ENCODE measurements at places on chromosomes 5 and 9.

DNA sequence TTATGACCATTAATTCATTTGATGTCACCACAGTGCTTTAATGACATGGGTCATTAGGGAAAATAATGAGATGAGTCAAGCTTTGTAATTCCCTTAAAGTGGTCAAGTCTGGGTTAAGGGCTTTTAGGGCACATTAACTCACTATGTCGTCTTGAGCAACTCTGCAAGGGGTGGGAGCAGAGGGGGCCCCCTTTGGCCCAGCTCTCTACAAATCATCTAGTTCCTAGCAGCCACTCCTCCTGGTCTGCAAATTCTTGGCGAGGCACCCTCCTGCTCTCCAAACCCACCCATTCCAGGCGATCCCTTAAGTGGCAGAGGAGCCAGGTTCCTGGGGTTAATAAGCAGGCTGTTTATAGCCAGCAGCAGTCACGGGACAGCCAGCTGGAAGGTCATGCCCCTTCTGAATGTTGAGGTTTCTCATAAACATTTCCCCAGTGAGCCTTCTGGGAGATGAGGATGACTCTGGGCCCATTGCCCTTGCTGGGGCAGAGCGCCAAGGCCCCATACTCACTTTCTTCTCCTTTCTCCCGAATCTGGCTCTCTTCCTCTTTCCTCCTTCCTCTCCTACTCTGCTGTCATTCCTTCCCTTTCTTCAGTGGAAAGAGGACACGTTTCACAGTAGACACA is 14.3 kb upstream of the GPX3 start:
- no peak for DNase-seq

DNA sequence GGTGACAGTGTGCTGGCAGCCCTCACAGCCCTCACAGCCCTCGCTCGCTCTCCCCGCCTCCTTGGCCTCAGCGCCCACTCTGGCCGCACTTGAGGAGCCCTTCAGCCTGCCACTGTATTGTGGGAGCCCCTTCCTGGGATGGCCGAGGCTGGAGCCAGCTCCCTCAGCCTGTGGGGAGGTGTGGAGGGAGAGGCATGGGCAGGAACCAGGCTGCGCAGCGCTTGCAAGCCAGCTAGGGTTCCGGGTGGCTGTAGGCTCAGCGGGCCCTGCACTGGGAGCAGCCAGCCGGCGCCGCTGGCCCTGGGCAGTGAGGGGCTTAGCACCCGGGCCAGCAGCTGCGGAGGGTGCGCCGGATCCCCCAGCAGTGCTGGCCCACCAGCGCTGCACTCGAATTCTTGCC is 177.0 kb downstream of the MSX2 start:
- no peak for DNase-seq

DNA sequence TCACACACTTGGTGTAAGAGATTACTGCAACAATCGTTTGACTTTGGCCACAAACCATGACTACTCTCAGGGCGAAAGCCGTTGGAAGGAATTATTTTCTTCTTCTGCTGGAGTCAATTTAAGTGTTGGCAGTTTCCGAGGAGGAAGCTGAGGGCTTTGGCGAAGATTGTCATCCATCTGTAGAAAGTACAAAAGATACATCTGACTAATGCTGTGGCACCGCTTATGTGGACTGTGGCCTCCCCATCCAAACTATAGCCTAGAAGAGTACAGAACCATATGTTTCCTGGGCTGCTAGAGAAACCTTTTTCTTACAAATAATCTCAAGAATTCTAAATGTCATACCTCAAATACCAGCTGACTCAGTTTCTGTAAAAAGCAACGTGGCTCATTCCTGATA is 7.4 kb downstream of the MTX3 start:
- no peak for DNase-seq

DNA sequence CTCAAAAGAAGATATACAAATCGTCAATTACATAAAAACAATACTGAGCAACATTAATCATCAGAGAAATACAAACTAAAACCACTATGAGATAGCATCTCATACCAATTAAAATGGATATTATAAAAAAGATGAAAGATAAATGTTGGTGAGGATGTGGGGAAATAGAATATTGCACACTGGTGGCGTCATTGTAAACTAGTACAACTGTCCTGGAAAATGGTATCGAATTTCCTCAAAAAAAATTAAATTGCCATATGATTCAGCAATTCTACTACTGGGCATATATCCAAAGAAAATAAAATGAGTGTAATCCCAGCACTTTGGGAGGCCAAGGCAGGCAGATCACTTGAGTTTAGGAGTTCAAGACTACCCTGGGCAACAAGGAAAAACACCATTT is 326.0 kb upstream of the FTMT start:
- DNase-seq, result no peak

- no peak for DNase-seq
Measured at GRCh38 chr9:4985386-4986266, 554 bp downstream of the JAK2 start.

GRCh38 chr9:72579190-72579589 is 57.8 kb downstream of the TMC1 start:
- DNase-seq, result no peak

DNA sequence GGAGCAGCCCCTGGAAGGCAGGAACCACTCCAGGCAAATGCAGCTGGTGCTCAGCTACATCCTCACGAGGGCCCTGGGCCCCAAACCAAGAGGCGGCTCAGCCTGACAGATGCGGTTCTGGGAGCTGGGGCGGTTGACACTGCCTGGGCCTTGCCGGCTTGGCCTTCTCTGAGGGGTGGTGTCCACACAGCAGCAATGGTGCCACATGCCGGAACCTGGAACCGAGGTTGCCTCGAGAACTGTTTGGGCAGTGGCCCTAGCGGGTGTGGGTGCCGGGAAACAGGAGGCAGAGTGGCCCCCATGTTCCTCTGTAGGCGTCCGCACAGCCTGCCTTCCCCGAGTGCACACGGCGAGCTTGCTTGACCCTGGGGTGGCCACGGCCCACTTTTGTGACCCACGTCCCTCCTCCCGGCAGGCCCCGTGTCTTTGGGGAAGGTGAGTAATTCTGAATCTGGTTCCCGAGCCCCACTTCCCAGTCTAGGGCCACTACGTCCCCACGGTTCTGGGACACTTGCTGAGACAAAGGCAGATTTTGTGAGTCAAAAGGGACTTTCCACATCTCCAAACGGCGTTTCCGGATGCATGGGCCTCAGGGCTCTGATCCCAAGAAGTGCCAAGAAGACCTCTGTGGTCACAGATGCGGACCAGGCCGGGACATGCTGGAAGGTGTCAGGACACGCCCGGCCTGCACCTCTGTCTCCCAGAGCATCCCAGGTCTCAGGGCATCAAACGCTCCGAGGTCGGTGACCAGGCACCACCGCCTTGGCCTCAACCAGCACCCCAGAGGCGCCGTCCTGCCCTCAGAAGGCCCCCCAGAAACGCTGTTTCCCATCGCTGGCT is 27.7 kb upstream of the SLC12A7 start:
- DNase-seq, result no peak

DNA sequence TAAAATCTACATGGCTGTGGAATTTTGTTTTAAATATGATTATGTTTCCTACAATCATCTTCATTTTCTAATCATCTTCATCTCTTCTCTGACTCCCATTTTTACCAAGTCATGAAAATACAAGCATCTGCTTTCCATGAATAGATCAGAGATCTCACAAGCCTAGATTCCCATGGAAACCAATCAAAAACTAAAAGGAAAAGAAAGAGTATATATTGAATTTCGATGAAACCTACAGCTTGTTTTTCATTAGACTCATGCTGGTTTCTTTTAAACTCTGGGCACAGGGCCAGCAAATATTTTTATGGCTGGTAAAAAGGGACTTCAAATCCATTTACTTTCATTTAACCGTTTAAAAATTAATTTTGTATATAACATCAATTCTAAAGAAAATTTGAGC is 51.2 kb downstream of the INVS start:
- DNase-seq, result peak; percentile 47

- DNase-seq, result no peak
Measured at GRCh38 chr9:87497080-87497603, 525 bp upstream of the DAPK1 start.

All from astrocyte of the cerebellum (primary cell).